Left cardiac atrium (tissue), 4 donors: ENCODE measurements at places on chromosomes 4 and X. TPM values are rescaled to one million over a fixed set of nuclear protein-coding genes. Genes with fewer than 3 reads are reported as not detected.

- no peak for DNase-seq
These were observed 1999.1 kb upstream of the ADGRL3 start for GRCh38 chr4:59200992-59201391.

DNA sequence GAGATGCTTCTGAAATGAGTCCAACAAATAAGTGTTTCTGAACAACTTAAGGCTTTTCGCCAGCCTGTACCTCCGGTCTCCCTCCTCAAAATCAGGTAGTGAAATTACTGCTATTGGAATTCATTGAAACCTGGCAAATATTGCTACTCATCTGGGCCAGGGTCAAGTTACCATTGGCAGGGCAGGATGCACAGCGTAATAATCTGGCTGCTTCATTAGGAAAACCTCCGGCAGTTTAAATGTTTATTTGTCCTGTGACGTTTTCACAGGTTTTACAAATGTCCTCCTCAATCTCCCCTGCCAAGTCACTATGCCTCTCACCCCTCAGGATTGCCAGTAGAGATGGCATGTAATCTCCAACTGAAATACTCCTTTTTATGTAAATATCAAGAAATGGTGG lies 92.6 kb upstream of the KDR start:
- no peak for DNase-seq

GRCh38 chr4:185774845-185775680 lies 36.9 kb downstream of the SORBS2 start:
- no peak for DNase-seq

The SLC49A3 gene
- 14.0 TPM for total RNA-seq

- no peak for DNase-seq
These were observed 1760.8 kb upstream of the PCDH10 start for GRCh38 chr4:131388277-131388676.

The TIGD4 gene
- total RNA-seq, result 0.10 TPM

The IBSP gene
- total RNA-seq, result not detected

DNA sequence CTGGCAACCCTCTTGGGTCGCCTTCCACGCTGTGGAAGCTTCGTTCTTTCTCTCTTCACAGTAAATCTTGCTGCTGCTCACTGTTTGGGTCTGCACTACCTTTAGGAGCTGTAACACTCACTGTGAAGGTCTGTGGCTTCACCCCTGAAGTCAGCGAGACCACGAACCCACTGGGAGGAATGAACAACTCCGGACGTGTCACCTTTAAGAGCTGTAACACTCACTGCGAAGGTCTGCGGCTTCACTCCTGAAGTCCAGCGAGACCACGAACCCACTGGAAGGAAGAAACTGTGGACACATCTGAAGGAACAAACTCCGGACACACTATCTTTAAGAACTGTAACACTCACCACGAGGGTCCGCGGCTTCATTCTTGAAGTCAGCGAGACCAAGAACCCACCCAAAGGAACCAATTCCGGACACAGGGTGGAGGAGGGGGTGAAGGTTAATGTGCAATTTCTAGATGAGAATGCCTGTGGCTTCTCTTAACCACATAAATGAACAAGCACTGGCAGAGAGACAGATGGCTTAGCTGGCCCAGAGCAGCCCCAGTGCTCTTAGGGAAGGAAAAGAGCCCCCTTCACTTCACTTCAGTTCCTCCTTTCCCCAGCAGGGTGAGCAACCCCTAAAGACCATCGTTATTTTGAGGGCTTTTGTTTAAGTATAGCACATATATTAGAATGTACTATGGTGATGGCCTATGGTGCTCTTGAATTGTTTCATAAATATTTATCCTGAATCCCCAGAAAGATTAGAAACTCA lies 73.0 kb downstream of the LUZP4 start:
- DNase-seq, result no peak

DNA sequence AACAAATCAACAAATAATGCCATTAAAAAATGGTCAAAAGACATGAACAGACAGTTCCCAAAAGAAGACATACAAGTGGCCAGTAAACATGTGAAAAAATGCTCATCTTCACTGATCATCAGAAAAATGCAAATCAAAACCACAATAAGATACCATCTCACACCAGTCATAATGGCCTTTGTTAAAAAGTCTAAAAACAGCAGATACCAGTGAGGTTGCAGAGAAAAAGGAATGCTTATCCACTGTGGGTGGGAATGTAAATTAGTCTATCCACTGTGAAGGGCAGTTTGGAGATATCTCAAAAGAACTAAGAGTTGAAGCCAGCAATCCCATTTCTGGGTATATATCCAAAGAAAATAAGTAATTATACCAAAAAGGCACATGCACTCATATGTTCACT lies 668.1 kb upstream of the CPEB2 start:
- DNase-seq, result no peak

- no peak for DNase-seq
These were observed 101.9 kb downstream of the PCDH7 start for GRCh38 chr4:30821859-30822612.

The RASL11B gene
- total RNA-seq, result 8.0 TPM

- no peak for DNase-seq
These were observed 163.6 kb downstream of the ZNF674 start for GRCh38 chrX:46381630-46382029.

GRCh38 chr4:102234243-102234838 lies 110.9 kb downstream of the SLC39A8 start:
- DNase-seq, result no peak

DNA sequence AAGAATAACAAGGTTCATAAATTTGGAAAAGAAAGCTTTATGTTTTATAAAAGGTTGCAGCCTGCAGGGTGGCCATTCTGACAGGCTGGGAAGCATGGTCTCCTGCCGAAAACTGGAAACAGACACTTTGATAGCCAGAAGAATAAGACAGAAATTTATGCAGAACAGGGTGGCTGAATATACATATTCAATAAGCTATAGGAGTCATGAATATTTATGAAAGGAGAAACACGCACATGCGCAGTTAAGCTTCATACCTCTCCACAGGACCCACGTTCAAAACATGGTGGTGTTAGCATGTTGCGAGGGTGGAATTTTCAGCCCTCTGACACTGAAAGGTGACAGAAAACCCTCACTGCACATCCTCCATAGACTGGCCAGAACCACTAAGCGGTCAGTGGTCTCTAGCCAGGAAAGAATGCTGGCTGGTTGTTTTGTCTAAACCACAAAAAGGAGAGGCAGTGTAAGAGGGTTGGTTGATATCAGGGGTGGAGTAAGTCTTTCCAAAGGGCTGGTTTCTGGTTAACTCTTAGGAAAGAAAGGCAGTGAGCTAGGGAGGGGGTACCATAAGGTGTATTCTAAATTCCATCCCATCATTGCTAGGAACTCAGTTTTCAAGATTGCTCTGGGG lies 58.2 kb downstream of the ANXA10 start:
- no peak for DNase-seq

- no peak for DNase-seq
These were observed 1.6 kb upstream of the LRAT start for GRCh38 chr4:154741922-154742850.

DNA sequence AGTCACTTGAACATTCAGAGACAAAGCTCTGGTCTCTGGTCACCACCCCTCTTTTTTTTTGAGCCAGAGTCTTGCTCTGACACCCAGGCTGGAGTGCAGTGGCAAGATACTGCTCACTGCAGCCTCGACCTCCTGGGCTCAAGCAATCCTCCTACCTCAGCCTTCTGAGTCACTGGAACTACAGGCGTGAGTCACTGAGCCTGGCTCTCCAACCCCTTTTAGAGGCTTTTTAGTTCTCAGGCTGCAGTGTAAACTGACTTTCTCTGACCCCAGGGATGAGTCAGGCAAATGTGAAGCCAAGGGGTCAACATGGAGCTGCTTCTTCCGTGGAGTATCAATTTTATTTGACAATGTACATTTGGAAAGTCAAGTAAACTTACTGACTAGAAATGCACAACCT lies 229.2 kb downstream of the PTTG2 start:
- DNase-seq, result no peak

GRCh38 chrX:13716905-13717304 lies 17.5 kb downstream of the TRAPPC2 start:
- no peak for DNase-seq

GRCh38 chr4:17168571-17168970 lies 270.1 kb upstream of the LDB2 start:
- DNase-seq, result no peak

The POF1B gene
- 17.1 TPM for total RNA-seq

DNA sequence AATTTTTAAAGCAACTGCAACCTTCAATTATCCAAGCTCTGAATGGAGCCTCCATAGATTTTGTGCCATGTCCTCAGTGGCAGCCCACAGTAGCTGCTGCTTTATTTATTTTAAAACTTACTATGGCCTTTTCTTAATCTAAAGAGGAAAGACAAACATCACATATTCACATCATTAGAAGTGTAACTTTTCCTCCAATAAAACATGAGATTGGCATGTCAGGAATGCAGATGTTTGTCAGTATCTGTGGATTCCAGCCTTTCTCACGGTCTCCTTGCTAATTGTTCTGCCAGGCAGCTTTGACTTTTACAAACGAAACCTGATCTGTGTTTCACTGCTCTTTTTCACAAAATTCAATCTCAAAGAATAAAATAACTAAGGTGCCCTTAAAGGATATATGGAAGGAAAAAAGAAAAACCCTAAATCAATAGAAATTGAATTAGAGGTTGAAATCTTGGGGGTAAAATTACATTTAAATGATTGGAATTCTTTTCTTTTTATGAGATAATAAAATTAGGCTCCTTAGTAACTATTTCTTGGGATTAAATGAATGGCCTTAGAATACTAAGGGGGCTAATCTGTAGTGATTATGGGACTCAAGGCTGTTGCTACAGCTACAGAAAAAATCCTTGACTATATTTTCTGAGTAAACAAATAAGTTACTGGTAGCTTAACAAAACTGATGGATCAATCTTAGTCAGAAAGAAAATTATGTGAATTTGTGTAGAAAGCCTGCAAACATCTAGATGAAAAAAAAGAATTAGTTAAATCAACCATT lies 151.3 kb downstream of the RTL9 start:
- no peak for DNase-seq

DNA sequence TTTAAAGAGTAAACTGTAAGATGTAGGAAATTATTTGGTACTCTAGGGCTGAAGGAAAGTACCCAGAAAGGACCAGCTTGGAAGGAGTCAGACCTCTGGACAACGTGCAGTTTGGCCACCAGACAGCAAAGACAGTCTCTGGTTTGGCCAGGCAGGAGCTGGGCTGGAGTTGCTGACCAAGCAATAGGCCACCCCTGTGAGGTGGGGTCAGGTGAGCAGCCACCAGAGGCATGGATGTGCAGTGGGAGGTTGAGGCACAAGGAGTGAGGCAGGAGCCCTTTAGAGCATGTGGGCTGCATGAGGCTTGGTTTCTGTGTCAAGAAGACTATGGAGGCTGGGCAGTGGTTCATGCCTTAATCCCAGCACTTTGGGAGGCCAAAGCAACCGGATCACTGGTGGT lies 17.7 kb upstream of the MRFAP1 start:
- DNase-seq, result no peak

The TRIM2 gene
- total RNA-seq, result 22.6 TPM

GRCh38 chr4:2427383-2428334 lies 8.9 kb downstream of the CFAP99 start:
- no peak for DNase-seq

GRCh38 chr4:81130569-81130968 lies 84.5 kb downstream of the PRKG2 start:
- no peak for DNase-seq

GRCh38 chrX:113651306-113651705 lies 810.7 kb upstream of the AMOT start:
- DNase-seq, result no peak

The ZCCHC18 gene
- total RNA-seq, result 0.42 TPM
